ENCODE measurements at places on chromosomes 2 and 18. TPM values are rescaled to one million over a fixed set of nuclear protein-coding genes. Genes with fewer than 3 reads are reported as not detected.

Gene EMILIN1
- 0.89 TPM for total RNA-seq

Gene RFTN2
- total RNA-seq, result not detected

Gene PROKR1
- total RNA-seq, result 0.09 TPM

Gene CYP27A1
- total RNA-seq, result 1.2 TPM

Gene AQP4
- total RNA-seq, result not detected

Gene PSMA8
- total RNA-seq, result 1.4 TPM

Gene FEZ2
- total RNA-seq, result 6.9 TPM

Gene CD226
- 150 TPM for total RNA-seq

Gene HTRA2
- 81.0 TPM for total RNA-seq

Gene FASTKD1
- 53.8 TPM for total RNA-seq

Gene TMEM131
- total RNA-seq, result 34.7 TPM

Gene CD302
- total RNA-seq, result 0.70 TPM

Gene MDH1B
- total RNA-seq, result 0.81 TPM

Gene DNAH6
- 0.51 TPM for total RNA-seq

Gene TMEM37
- not detected for total RNA-seq

Gene CNTNAP5
- total RNA-seq, result not detected

Gene RAB17
- not detected for total RNA-seq

Gene EPB41L3
- total RNA-seq, result 1.8 TPM

Gene SLC19A3
- not detected for total RNA-seq

Gene CCBE1
- not detected for total RNA-seq

Gene FHOD3
- total RNA-seq, result not detected

Gene CDH19
- not detected for total RNA-seq

Gene RTP5
- 0.18 TPM for total RNA-seq

Data from CD8-positive, alpha-beta memory T cell (primary cell).